Activated CD4-positive, alpha-beta T cell treated with anti-CD3 and anti-CD28 coated beads for 24 hours (primary cell): ENCODE measurements at places on chromosomes 5 and 9.

DNA sequence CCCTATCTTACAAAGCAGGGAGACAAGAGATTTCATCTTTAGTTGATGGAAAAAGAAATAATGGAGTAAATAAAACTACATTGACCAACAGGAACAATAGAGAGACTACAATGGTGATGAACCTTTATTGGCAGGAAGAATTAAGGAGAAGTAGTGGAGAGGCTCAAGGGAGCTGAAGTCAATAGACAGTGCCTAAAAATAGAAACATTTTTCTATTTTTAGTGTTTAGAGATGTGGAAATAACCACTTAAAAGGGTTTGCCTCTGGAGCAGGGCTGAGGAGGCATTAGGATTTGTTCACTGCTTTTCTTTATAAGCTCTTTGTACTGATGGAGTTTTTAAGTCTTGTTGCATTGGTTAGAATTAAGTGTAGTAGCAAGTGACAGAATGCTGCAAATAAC, 98.4 kb upstream of the ERCC6L2 start:
- DNase-seq: no peak

DNA sequence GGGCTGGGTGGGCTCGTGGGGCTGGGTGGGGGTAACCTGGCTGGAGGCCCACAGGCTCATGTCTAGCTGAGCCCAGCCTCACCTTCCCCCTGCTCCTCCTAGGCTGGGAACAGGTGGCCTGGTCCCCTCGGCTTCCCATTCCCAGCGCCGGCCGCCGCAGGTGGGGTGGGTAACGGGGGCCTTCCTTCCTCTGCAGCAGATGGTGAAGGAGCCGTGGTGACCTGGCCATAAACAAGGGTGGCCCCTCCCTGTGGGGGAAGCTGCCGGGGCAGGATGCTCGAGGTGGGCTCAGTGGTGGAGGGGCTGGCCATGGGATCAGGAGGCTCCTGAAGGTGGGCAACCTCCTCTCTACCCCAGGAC, 41.0 kb upstream of the EGFL7 start:
- no peak for DNase-seq

DNA sequence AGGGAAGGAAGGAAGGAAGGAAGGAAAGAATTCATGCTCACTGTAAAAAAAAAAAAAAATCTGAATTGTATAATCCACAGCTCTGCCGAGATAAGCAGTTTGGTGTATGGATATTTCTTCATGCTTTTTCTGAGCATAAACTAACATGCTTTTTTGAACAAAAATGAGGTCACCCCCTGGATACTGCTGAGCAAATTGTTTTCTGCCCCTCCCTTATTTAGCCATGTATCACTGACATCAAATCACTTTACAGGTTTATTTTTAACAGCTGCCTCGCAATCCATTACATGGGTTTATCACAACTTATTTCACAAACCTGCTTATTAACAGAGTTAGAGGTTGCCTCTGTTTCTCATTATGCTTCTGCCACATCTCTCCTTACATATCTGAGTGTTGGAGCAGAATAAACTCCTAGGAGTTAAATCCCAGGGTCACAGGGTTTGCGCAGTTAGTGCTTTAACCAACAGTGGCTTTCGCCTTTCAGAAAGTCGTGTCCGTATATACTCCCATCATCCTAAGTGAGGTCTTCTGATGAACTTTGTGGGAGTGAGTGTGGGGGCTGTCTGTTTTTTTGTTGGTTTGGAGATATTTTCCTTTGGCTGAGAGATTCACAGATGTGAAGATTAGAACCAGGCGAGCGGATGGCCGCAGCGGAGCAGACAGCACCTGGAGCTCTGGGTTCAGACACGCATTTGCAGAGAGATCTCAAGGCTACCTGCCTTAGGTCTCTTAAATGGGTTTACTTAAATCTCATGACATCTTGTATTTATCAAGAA, 57.7 kb downstream of the AK8 start:
- no peak for DNase-seq

DNA sequence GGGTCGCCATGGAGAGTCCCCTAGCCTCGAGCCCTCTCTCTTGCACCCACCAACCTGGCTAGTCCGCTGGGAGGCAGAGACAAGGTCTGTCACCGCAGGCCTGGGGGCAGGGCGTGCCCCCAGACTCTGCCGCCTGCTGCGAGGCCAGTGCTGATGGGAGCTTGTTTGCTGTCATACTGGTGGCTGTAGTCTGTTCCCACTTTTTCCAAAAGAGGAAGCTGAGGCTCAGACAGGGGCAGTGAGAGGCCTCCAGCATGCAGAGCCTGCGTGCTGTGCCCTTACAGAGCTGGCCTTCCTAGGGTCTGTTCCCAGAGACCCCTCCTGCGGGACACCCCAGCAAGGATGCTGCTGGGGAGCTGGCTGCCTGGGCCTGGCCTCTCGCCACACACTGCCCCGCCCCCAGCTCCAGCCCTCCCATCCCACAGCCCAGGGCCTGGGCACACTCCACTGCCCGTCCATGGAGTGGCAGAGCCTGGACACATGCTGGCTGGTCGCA, 21.0 kb upstream of the SUSD3 start:
- no peak for DNase-seq

DNA sequence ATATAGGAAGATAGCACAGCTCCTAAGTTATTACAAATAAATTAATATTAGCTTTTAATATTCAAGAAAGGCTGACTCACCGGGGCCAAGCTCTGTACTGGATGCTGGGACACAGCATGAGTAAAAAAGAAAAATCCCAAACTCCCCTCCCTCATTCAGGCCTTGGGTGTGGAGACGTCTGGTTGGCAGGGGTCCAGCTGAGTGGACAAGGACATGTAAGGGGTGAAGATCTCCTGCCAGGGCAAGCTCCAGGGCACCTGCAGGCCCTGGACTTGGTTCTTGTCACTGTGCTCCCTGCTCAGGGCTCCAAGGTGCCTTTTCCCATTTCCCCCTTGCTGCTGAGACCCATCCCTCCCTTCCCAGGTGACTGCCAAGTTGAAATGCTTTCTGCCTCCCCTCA, 388.5 kb downstream of the ENC1 start:
- no peak for DNase-seq

- no peak for DNase-seq
These were observed 24.0 kb downstream of the LIX1 start for GRCh38 chr5:97118261-97119006.

- DNase-seq: no peak
These were observed 31.9 kb downstream of the P4HA2 start for GRCh38 chr5:132195727-132196126.

- DNase-seq: no peak
These were observed 341.8 kb downstream of the MAN2A1 start for GRCh38 chr5:110031402-110032140.

DNA sequence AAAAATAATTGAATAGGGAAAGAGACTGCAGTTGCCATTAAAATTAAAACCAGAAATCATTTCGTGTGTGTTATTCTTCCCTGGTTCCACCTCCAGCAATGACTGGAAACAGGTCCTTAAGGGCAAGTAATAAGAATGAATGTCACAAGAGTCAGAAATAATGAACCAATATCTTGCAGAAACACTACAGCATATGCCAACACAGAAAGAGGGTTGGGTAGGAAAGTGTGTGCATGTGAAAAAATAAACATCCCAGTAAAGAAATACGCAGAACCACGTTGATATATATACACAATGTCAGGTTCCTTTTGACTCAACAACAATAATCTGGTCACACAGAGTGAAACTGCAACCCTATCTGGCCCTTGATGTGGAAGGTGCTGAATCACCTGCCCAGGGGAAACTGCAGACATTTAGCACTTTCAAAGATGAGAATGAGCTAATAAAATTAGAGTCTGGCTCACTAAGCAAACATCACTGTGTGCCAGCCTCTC, 15.0 kb downstream of the HMHB1 start:
- no peak for DNase-seq

DNA sequence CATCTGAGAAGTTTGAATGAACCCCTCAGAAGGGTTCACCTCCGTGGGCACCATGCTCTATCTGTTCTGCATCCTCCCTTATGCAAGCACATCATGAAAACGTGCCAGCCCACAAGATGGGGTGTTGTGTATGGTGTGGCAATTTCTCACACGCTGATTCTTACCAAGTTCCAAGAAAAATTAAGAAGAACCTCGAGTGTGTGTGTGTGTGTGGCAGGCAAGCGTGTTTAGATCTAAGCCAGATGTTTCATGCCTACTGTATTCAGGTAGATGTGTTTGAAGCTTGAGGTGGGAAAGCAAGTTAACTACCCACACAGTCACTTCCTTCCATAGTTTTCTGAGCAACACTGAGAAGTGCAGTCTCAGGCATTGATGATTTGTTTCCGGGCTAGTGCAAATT, 77.7 kb upstream of the GNA14 start:
- DNase-seq: no peak

- no peak for DNase-seq
These were observed 77.5 kb downstream of the RXRA start for GRCh38 chr9:134403682-134404301.

DNA sequence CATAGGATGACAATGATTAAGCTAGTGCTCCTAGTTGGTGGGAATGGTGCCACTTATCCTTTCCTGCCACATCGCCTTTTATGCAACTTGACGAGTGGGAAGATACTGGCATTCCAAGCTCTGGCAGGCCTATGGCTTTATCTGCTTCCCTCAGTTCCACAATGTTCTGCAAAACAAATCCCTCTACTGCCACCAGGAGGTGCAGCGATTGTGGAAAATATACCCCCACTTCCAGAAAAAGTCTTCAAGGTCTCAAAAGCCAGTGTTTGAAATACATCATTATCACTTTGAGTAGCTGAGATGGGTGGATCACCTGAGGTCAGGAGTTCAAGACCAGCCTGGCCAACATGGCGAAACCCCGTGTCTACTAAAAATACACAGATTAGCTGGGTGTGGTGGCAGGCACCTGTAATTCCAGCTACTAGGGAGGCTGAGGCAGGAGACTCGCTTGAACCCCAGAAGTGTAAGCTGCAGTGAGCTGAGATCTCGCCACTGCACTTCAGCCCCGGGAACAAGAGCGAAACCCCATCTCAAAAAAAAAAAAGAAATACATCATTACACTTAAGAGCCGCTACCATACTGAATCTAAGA, 3.4 kb downstream of the CLINT1 start:
- no peak for DNase-seq

GRCh38 chr9:89453452-89453851, 44.5 kb downstream of the SEMA4D start:
- DNase-seq: no peak

GRCh38 chr5:141941307-141941706, 16.7 kb downstream of the PCDH12 start:
- no peak for DNase-seq

- DNase-seq: no peak
These were observed 3.2 kb downstream of the HNRNPH1 start for GRCh38 chr5:179620293-179620692.

DNA sequence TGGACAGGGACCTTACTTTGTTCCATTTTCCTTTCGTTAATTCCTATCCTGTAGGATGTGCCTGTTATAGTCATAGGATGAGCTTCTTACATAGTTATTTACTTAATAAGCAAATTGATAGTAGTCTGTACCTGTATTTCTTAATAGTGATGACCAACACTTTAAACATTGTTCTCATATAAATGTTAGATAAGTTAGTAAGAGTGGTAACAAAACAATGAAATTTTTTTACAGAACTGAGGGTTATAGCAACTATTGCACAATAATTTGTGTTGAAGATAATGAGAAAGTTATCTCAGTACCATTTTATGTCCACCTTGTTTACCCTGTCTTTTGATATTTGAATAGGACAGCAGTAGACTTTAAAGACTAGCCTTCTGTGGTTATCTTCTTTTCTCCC, 162.9 kb upstream of the ELL2 start:
- DNase-seq: no peak

GRCh38 chr5:69341520-69342161, 9.0 kb upstream of the CCDC125 start:
- no peak for DNase-seq

- no peak for DNase-seq
These were observed 227.8 kb downstream of the PAPPA start for GRCh38 chr9:116381350-116381749.

GRCh38 chr9:95854386-95855020, 21.0 kb upstream of the ERCC6L2 start:
- no peak for DNase-seq

- no peak for DNase-seq
These were observed 43.6 kb upstream of the KDM4C start for GRCh38 chr9:6714176-6714575.

GRCh38 chr9:97855899-97856298, 2.9 kb downstream of the FOXE1 start:
- DNase-seq: no peak

GRCh38 chr5:154146409-154146808, 44.1 kb upstream of the GALNT10 start:
- DNase-seq: no peak

- no peak for DNase-seq
These were observed 325.6 kb downstream of the BNC2 start for GRCh38 chr9:16544842-16545241.

GRCh38 chr5:155389498-155389897, 375.9 kb downstream of the KIF4B start:
- DNase-seq: no peak

DNA sequence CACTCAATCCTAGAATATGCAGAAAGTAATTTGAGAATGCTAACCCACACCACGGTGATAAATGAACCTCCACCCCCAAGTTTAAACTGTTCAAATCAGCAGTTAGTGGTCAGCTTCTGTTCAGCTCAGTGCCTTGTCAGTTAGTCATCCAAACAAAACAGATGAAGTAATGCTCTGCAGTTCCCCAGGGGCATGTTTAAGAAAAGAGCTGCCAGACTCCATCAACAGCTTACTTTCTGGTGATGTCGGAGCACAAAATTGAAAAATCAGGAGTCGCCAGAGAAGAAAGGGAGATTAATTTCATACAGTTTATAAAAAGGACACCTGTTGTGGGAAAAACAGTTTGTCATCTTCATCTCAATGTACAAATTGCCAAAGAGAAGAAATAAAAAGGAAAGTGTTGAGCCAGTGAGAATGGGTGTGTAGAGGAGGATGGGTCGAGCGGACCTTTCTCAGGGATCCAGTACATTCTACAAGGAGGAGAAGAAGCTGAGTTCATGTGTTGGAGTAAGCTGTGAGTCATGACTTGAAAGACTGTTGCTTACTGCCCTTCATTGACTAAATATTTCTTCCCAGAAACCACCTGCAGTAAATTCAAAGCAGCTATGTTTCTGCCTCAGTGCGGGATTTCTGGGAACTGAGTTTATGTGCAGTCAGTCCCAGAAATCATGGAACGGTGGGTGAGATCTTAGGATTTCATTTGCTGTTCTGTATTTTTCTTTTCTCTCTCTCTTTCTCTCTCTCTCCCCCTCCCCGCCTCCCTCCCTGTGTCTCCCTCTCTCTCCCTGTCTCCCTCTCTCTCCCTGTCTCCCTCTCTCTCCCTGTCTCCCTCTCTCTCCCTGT, 13.7 kb downstream of the TRIO start:
- no peak for DNase-seq

GRCh38 chr5:67455970-67456369, 259.4 kb upstream of the CD180 start:
- DNase-seq: no peak

- no peak for DNase-seq
These were observed 39.8 kb downstream of the PTAR1 start for GRCh38 chr9:69719983-69720382.
